Daoy (cell line): ENCODE measurements at places on chromosomes 3 and 15. TPM values are rescaled to one million over a fixed set of nuclear protein-coding genes. Genes with fewer than 3 reads are reported as not detected.

DNA sequence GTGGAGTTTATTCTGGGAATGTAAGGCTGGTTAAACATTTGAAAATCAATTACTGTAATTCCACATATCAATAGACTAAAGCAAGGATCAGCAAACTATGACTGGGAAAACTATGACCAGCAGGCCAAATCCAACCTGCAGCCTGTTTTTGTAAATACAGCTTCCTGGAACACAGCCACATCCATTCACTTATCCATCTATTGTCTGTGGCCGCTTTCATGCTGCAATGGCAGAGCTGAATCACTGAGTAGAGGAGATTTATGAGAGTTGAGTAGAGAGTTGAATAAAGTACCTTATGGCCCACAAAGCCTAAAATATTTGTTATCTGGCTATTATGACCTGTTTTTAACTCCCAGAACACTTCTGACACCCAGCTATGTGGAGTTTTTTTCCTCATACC, 12.2 kb downstream of the MYLK start:
- no peak for DNase-seq

DNA sequence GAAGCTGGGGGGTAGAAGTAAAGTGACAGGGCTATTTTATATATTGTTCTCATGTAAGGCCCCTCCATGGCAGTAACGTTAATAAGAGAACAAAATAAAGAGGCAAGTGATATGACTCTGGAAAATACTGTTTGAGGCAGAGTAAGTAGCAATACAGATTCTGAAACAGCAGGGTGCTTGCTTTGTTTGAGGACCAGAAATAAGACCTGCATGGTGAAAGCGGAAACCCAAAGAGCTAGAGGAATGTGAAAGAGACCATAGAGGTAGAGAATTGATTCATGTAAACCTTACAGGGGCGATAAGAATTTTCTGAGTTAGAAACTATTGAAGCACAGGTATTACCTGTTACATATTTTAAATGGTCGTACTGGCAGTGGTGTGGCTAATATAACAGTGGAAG, 1517.1 kb downstream of the SI start:
- DNase-seq = peak; percentile 26

The TBC1D2B gene
- total RNA-seq = 8.2 and 8.7 TPM in 2 replicates

The CASR gene
- total RNA-seq = not detected in 2 replicates

- no peak for DNase-seq
These were observed 10.8 kb downstream of the CBLB start for GRCh38 chr3:105858017-105858416.

- peak; percentile 33 for DNase-seq
These were observed 75.4 kb downstream of the CMTM8 start for GRCh38 chr3:32313723-32314473.

The ASB7 gene
- total RNA-seq = 6.5 and 8.1 TPM in 2 replicates

The PLSCR5 gene
- total RNA-seq = not detected in 2 replicates

DNA sequence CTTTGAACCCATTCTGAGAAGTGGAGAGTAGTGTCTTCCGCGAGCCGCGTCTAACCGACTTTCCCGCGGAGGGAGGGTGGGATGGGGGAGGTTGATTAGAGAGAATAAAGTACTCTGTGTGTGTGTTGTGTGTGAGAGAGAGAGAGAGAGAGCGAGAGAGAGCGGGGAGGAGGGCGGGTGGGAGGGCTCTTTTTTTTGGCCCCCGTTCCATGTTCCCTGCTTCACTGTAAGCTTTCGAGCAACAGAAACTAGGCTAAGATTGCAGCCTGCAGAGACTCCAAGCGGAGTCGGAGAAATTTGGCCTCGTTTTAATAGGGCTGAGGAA, 1.6 kb upstream of the MEIS2 start:
- DNase-seq = no peak

The ESYT3 gene
- 0.34 and 0.68 TPM in 2 replicates for total RNA-seq

GRCh38 chr3:101303089-101303731, 17.2 kb downstream of the IMPG2 start:
- peak; percentile 6 for DNase-seq

DNA sequence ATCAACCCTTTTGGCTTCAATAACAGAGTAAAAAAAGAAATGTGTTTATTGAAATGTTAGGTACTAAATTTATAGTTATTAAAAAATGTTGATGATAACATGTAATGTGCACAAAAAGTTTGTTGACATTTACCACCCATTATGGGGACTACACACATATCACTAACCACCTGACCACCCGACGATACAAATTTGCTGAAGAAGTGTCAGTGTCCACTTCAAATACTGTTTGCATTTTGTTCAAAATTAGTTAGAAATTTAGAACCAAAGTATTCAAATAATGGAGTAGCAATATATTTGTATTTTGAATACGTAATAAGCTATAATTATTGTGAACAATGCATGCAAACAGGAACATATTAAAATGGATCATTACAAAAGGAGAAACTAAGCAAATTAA, 54.4 kb downstream of the KCNH8 start:
- DNase-seq = no peak

The HRG gene
- not detected in 2 replicates for total RNA-seq

The ERICH6 gene
- not detected in 2 replicates for total RNA-seq
